ENCODE measurements at places on chromosomes 3 and 15.

- DNase-seq = no peak
These were observed 6.7 kb downstream of the CEMIP start for GRCh38 chr15:80785811-80786354.

GRCh38 chr15:33677238-33677830, 291.0 kb upstream of the CHRM5 start:
- no peak for DNase-seq

- DNase-seq = no peak
These were observed 4.5 kb downstream of the PTX3 start for GRCh38 chr3:157441102-157441624.

DNA sequence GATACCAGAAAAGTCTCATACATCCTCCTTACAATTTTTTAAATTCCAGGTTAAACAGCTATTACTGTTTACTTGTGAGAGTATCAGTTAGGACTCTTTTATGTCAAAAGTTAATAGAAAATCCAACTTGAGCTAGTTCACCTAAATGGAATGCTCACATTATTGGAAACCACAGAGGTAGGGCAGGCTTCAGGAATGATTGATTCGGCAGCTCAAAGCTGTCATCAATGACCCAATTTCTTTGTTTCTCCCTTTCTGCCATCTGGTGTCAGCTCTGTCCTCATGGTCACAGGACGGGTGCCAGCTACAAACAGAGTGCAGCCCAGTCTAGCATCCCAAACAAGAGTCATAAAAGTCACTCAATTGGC, 32.2 kb downstream of the CFAP20DC start:
- DNase-seq = no peak

All from naive thymus-derived CD8-positive, alpha-beta T cell (primary cell).